ENCODE measurements at places on chromosomes 12 and 14.

GRCh38 chr14:72545411-72546311 is 348.2 kb downstream of the DPF3 start:
- DNase-seq = no peak

GRCh38 chr14:72488514-72488913 is 405.4 kb downstream of the DPF3 start:
- no peak for DNase-seq

DNA sequence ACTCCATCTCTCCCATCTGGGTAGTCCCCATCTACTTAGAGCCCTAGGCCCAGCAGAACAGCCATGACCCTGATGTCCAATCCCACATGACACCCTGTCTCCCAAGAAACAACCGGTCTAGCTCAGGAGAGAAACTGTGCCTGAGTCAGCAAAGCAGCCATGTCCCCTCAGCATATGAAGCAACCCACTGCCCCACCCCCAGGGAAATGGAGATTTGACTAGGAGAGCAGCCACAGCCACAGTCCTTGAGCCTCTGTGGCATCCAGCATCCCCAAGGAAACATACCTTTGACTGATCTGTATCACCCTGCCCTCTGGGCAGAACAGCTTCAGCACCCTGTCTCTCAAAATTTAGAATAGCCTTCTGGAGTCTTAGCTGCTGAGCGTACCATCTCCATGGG is 641.9 kb upstream of the FBXO33 start:
- DNase-seq = no peak

DNA sequence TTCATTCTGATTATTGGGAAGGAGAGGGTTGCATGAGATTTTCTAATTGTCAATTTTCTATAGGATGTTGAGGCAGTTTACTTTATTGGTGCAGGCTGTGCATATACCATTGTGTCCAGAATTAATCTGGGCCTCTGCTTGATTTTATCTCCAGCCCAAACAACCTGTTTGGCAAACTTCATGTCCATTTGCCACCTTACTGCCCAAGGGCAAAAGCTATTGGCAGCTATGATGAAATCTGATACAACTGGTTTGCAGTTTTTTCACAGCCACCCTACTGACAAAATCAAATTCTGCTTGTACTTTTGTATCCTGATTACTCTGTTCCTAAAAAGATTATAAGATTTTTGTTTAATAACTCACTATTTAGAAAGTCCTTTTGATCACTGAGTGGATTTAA is 789.2 kb upstream of the FBXO33 start:
- DNase-seq = no peak

DNA sequence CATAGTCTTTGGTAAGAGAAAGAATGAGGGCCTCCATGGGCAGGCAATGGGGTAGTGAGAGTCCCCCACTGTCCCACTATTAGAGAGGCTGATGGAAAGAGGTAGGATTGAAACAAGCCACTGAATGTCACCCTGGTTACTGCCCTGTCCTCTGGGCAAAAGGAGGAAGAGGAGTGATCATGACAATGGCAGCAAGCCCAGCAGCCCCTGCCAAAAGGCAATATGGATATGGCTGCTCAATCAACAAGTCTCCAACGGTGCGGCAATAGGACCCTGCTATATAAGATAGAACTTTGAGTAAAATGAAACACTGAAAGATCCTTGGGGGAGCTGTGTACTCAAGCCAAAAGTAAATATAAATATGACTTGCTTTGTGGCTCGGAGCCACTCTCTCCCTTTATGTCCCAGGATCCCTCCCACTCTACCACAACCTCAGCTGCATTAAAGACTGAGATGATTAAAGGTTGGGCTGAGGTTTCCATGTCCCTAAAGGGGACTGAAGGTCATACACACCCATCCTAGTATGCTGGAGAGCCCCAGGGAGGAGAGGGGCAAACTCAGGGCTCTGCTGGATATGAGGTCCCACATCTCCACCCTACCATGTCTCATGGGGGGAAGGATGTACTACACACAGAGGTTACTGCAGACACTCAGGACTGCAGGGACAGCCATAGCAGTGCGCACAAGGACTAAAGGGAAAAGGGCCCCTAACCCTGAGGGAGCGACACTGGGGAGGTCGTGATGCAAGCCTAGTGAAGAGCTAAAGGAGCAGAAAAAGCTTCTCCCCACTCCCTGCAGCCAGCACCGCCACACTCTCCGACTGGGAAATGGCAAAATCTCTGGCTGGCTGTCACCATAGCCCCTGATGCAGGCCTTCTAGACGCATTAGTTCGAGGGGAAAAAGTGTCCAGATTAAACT is 5.9 kb downstream of the POMT2 start:
- no peak for DNase-seq

- no peak for DNase-seq
These were observed 105.7 kb upstream of the RASSF8 start for GRCh38 chr12:25852792-25853191.

DNA sequence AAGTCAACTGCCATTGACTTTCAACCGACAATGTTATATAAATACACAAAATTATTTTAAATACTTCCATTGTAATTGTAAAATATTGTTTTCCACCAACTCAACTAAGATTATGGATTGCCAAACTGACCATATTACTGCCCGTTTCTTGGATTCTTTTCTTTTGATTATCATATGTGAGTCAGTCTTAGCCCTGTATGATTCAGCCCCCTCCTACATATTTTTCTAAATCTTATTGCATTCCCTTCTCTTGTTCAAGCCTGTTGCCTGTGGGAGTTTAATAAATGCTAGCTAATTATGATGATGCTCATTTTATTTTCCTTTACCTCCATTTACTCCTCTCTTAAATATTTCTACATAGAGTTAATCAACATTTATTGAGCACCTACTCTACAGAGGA is 6.8 kb downstream of the RASSF9 start:
- DNase-seq = no peak

- DNase-seq = no peak
These were observed 32.9 kb downstream of the C14orf132 start for GRCh38 chr14:96072076-96072475.

DNA sequence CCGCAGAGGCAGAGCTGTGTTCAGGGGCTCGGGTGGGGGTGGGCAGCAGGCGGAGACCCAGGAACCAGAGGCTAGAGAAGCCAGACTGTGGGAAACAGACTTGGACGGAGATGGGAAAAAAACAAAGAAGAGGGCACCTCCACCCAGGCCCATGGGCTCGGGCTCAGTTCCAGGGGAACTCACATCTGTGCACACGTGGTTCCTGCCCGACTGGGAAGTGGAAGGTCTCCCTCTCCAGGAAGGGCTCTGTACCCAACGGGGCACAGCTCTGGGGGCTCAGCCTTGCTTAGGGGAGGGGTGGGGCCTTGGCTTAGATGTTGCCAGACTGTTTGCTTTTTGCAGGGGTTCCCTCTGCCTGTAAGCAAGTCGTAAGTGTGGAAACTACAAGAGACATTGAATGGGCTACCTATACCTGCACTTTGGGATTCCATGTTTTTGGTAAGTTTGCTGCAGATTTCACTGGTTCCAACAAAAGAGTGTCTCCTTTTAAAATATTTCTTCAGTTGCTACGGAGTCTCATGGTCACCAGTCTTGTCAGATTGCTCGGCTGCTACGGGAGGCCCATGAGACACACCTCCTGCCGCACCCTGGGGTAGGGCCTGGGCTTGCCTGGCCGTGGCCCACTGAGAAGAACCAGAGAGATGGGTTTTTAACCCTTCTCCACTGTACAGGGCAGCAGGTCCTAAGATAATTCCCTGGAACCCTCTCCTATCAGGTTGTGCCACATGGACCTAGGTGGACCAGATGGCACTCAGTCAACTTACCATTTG is 127.6 kb upstream of the EVL start:
- DNase-seq = no peak

DNA sequence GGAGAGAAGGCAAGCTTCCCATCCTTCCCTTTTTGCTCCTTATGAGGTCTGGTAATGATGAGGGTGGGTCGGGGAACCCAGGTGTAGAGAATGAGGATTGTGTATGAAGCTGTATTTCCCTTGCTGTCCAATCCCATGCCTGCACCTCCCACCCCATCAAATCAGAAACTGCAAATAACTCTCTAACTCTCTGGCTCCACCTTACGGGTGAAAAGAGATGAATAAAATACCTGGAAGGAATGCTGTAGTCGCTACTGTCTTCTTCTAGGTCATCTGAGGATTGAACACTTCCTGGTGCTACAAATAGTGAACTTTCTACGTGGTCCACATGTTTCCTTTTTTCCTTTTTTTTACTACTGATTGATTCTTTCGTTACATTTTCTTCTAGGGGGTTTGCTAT is 38.9 kb upstream of the DICER1 start:
- no peak for DNase-seq

DNA sequence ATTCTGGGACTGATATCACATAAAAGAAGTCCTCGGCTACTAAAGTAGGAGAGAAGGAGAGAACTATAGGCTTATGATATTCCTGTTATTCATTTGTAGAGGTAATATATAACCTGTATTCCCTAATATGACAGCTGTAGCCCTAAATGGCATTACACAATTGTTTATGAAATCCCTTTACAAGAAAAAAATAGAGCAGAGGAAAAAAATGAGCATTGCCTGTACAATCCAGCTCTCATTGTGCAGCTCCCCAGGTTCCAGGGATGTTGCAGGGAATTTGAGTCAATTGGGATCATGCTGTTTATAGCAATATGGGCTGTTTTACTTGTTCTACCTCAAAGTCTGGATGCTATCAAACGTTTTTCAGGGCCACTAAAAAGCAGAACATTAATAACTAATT is 173.1 kb downstream of the APAF1 start:
- no peak for DNase-seq

- DNase-seq = no peak
These were observed 3.1 kb upstream of the KIF26A start for GRCh38 chr14:104135121-104135903.

GRCh38 chr12:57340104-57340503 is 89.1 kb upstream of the STAC3 start:
- DNase-seq = no peak

- DNase-seq = peak; percentile 3
These were observed 40.1 kb upstream of the CISTR start for GRCh38 chr12:53791735-53792326.

DNA sequence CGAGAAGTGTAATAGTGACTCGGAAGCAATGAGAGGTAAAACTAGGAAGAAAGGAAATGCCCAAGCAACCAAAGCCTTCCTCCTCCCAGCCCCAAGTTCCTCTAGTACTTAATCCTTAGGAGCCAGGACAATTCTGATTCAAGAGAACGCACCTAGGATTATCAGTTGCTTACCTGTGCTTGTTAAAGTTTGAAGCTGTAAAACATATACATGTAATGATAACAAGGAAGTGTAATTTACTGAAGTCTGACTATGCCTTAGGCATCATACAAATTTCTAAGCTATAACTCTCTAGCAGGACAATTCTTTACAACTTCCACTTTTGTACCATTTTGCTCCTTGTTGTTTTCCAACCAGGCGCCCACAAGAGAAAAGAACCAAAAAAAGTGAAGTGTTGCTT is 92.8 kb upstream of the OSBPL8 start:
- DNase-seq = no peak

- DNase-seq = no peak
These were observed 49.3 kb downstream of the CDK17 start for GRCh38 chr12:96350982-96351381.

DNA sequence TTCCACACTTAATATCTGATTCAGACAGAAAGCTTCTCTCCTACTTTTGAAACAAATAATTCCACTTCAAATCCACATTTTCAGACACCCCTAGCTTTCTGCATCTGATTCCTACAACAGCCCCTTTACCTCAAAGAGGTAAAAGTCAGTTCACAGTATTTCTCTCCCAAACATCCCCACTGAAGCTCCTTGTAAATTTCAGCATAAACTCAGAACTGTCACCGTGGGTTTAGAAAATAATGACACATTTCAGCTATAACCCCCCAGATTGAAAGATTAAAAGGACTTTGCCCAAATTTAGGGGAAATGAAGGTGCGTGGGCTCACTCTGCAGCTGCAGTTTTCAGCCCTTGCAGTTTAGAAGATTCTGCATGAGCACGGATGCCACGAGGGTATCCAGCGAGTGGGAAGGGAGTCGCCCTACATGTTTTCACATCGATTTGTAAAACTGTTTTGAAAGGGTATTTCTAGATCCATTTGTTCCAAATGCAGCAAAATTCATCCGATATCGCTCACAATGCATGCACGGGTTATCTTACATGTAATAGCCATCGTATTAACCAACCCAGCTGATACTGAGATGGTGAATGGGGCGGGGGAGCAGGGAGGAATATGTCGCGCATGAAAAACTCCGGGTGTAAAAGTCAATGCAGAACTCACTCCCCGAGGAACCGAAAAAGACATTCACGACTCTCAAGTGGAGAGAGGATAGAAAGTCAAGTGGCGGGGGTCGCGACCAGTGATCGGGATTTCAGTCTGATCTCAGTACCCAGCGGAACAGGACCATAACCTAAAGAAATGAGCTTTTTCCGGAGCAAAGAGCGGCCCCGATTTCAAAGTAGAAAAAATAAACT is 5.0 kb upstream of the CCND2 start:
- no peak for DNase-seq

- no peak for DNase-seq
These were observed 28.2 kb upstream of the RPLP0 start for GRCh38 chr12:120229071-120229486.

GRCh38 chr12:43805149-43805859 is 813 bp downstream of the TWF1 start:
- DNase-seq = no peak

DNA sequence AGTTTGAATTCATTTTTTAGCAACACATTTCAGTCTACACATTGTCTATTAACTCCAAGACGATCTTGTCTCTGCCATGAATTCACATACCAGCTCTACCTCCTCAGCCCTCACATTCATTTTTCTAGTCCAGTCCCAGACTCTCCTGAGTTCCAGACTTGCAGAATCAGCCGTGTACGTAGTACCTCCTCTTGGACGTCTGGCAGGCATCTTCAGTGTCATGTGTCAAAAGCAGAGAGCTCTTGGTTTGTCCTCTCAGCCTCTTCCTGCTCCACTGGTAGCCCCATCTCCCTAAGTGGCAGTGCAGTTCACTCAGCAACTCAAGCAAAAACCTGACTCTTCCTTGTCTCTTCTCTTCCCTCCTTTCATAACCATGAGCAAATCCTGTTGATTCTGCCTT is 14.5 kb upstream of the TCTN2 start:
- DNase-seq = no peak

Data from activated CD4-positive, alpha-beta T cell treated with anti-CD3 and anti-CD28 coated beads, Interleukin-2, amount 50 U/mL, for 24 hours (primary cell).